ENCODE measurements at places on chromosomes 7 and 10. TPM values are rescaled to one million over a fixed set of nuclear protein-coding genes. Genes with fewer than 3 reads are reported as not detected.
A peak's percentile ranks its signal among the peaks of the same experiment; 100 is the strongest.

The PPP1R17 gene
- total RNA-seq: not detected

The GRID1 gene
- 1.1 TPM for total RNA-seq

The TEX36 gene
- 0.26 TPM for total RNA-seq

The SLC29A3 gene
- total RNA-seq: 13.4 TPM

The EPHA1 gene
- 11.6 TPM for total RNA-seq

The SDHAF3 gene
- total RNA-seq: 18.8 TPM

The SGCE gene
- 49.9 TPM for total RNA-seq

The EEF1AKMT2 gene
- total RNA-seq: 15.5 TPM

The HPSE2 gene
- total RNA-seq: 0.99 TPM

The INA gene
- 0.08 TPM for total RNA-seq

The GPR26 gene
- total RNA-seq: not detected

The PRLHR gene
- total RNA-seq: not detected

The PRRT4 gene
- 0.85 TPM for total RNA-seq

The WDR86 gene
- 0.85 TPM for total RNA-seq

- no peak overlapping the region for H3K4me3 ChIP-seq
- H3K27ac ChIP-seq: peak overlapping the region; percentile 44
- DNase-seq: no peak
Measured at GRCh38 chr10:132574783-132575319, 37.3 kb downstream of the INPP5A start.

DNA sequence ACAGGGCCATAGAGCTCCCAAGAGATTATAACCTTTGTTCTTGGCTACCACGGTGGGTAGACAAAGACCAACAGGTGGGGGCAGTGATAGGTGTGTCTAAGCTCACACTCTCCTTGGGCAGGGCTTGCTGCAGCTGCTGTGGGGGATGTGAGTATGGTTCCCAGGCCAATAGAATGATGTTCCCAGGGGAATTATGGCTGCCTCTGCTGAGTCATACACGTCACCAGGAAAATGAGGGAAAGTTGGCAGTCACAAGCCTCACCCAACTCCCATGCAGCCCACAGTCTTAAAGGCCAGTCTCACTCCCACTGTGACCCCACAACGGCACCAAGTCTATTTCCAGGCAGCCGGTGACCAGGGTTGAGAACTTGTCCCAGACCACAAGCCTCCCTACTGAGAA lies 453.4 kb upstream of the PODXL start:
- H3K4me1 ChIP-seq: no peaks in the 10 kb centered on the region
- H3K27me3 ChIP-seq: no peaks in the 10 kb centered on the region
- H3K36me3 ChIP-seq: no peaks in the 10 kb centered on the region
- DNase-seq: no peak
- no peak overlapping the region for H3K27ac ChIP-seq

- no peaks in the 10 kb centered on the region for H3K4me1 ChIP-seq
- H3K36me3 ChIP-seq: no peaks in the 10 kb centered on the region
- no peaks in the 10 kb centered on the region for H3K27me3 ChIP-seq
- DNase-seq: no peak
Measured at GRCh38 chr7:121041516-121042148, 53.1 kb downstream of the CPED1 start.

- no peak overlapping the region for H3K4me3 ChIP-seq
- no peaks in the 10 kb centered on the region for H3K36me3 ChIP-seq
- H3K27ac ChIP-seq: no peak overlapping the region
- no peak for DNase-seq
Measured at GRCh38 chr10:7686351-7687171, 16.6 kb upstream of the ITIH2 start.

DNA sequence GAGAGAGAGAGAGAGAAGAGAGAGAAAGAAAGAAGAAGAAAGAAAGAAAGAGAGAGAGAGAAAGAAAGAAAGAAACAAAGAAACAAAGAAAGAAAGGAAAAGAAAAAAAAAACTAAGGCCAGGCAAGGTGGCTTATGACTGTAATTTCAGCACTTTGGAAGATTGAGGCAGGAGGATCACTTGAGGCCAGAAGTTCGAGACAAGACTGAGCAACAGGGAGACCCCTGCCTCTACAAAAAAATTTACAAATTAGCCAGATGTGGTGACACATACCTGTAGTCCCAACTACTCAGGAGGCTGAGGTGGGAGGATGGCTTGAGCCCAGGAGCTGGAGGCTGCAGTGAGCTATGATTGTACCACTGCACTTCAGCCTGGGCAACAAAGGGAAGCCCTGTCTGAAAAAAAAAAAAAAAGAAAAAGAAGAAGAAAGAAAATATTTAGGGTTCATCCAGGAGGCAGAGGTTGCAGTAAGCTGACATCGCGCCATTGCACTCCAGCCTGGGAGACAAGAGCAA lies 2.8 kb downstream of the SERPINE1 start:
- no peak for DNase-seq
- H3K27ac ChIP-seq: no peak overlapping the region
- peaks cover 9% of the 10 kb centered on the region for H3K4me1 ChIP-seq
- H3K36me3 ChIP-seq: no peaks in the 10 kb centered on the region
- H3K27me3 ChIP-seq: peaks cover 33% of the 10 kb centered on the region

- DNase-seq: no peak
- no peak overlapping the region for H3K4me3 ChIP-seq
- H3K27me3 ChIP-seq: no peaks in the 10 kb centered on the region
Measured at GRCh38 chr10:106083572-106083971, 1080.9 kb downstream of the SORCS1 start.

GRCh38 chr7:102073931-102074880 lies 212.5 kb upstream of the SH2B2 start:
- H3K36me3 ChIP-seq: no peaks in the 10 kb centered on the region
- H3K4me1 ChIP-seq: no peaks in the 10 kb centered on the region
- H3K4me3 ChIP-seq: no peak overlapping the region
- no peak overlapping the region for H3K27ac ChIP-seq

GRCh38 chr7:8536431-8536830 lies 103.0 kb downstream of the NXPH1 start:
- H3K4me1 ChIP-seq: no peaks in the 10 kb centered on the region
- DNase-seq: no peak
- H3K27ac ChIP-seq: no peak overlapping the region
- no peaks in the 10 kb centered on the region for H3K27me3 ChIP-seq
- H3K4me3 ChIP-seq: no peak overlapping the region

DNA sequence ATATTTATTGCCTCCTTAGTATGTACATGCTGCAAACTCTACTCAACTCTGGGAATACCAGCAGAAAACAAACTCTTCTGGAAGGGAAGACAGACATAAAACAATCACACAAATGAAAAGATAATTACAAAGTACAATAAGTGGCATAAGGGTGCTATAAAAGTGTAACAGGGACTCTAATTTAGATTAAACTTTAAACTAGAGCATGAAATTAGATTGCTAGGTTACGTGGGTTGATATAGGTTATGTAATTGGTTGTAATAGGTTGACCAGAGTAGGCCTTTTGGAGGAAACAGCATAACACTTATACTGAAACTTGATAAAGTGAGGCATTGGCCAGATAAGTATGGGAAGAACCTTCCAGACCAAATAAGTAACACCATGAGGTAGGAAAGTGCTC lies 26.2 kb upstream of the DKK1 start:
- H3K27me3 ChIP-seq: no peaks in the 10 kb centered on the region
- H3K4me1 ChIP-seq: no peaks in the 10 kb centered on the region
- no peak overlapping the region for H3K4me3 ChIP-seq
- no peak overlapping the region for H3K27ac ChIP-seq
- H3K36me3 ChIP-seq: no peaks in the 10 kb centered on the region
- DNase-seq: no peak

- DNase-seq: no peak
- no peak overlapping the region for H3K4me3 ChIP-seq
- H3K36me3 ChIP-seq: no peaks in the 10 kb centered on the region
- H3K4me1 ChIP-seq: no peaks in the 10 kb centered on the region
Measured at GRCh38 chr7:72161534-72161933, 250.6 kb downstream of the CALN1 start.

DNA sequence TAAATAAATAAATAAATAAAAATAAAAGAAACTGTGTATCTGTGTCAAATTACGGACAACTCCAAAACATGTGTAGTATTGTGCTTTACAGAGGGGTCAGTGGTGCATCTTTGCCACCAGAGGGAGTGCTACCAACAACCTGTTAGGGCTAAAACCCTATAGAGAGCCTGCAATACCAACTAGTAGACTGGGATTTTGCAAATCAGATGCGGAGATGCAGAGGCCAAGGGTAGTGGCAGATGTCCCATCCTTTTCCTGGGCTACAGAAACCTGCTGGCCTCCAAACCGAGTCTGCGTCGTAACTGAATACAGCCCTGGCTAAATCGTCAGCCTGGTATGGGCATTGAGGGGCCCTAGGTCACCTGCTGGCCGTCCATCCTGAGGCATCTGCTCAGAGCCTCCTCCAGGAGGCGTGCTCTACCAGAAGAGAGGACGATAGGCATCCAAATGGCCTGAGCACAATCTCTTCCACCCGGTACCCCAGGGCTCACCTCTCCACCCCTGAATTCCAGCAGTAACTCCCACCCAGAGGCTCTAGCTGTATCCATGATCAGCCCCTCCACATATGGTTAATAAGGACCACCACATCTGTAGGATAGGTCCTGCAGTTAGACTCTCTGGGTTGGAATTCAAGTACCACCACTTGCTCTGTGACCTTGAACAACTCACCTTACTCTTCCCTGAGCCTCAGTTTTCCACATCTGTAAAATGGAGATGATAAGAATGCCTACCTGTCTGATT lies 6.2 kb upstream of the RRP12 start:
- H3K4me1 ChIP-seq: no peaks in the 10 kb centered on the region
- no peak overlapping the region for H3K4me3 ChIP-seq
- no peaks in the 10 kb centered on the region for H3K27me3 ChIP-seq
- peak; percentile 74 for DNase-seq

- no peaks in the 10 kb centered on the region for H3K27me3 ChIP-seq
- no peak for DNase-seq
- H3K4me3 ChIP-seq: no peak overlapping the region
- no peaks in the 10 kb centered on the region for H3K36me3 ChIP-seq
- H3K4me1 ChIP-seq: no peaks in the 10 kb centered on the region
Measured at GRCh38 chr10:84294766-84295447, 33.5 kb upstream of the CCSER2 start.

- peak overlapping the region; percentile 37 for H3K27ac ChIP-seq
- H3K4me1 ChIP-seq: no peaks in the 10 kb centered on the region
- H3K27me3 ChIP-seq: no peaks in the 10 kb centered on the region
- H3K36me3 ChIP-seq: no peaks in the 10 kb centered on the region
- no peak overlapping the region for H3K4me3 ChIP-seq
Measured at GRCh38 chr7:31082447-31082846, 30.3 kb downstream of the ADCYAP1R1 start.

- no peaks in the 10 kb centered on the region for H3K36me3 ChIP-seq
- H3K27me3 ChIP-seq: no peaks in the 10 kb centered on the region
- H3K4me1 ChIP-seq: peaks cover 6% of the 10 kb centered on the region
- no peak overlapping the region for H3K4me3 ChIP-seq
Measured at GRCh38 chr7:18508443-18509427, 13.2 kb downstream of the HDAC9 start.

GRCh38 chr10:86840498-86840897 lies 84.1 kb downstream of the BMPR1A start:
- H3K36me3 ChIP-seq: no peaks in the 10 kb centered on the region
- no peak overlapping the region for H3K27ac ChIP-seq
- no peak overlapping the region for H3K4me3 ChIP-seq
- no peaks in the 10 kb centered on the region for H3K4me1 ChIP-seq
- DNase-seq: no peak

GRCh38 chr7:154720016-154720415 lies 282.9 kb downstream of the PAXIP1 start:
- DNase-seq: no peak
- H3K36me3 ChIP-seq: no peaks in the 10 kb centered on the region
- no peaks in the 10 kb centered on the region for H3K4me1 ChIP-seq
- no peak overlapping the region for H3K4me3 ChIP-seq
- H3K27me3 ChIP-seq: no peaks in the 10 kb centered on the region

DNA sequence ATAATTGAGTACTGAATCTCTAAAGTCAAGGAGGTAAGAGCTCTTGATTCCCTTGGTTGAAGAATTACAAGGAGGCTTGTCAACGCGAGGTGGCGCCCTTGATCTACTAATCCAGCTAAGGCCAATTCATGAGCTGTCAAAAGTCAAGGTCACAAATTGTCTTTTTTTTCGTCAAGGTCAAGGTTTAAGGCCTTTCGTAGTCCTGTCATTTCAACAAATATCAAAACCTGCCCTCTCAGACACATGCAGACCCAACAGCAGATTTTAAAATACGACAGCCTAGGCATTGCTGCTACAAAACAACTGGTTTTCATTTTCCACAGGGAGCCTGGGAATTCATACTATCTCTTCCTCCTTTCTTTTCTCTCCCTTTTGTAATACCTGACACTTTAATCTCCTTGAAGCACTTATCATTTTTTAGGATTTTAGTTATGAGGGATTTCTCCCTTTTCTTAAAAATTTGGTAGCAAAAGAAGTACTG lies 3.6 kb downstream of the HOXA13 start:
- no peak overlapping the region for H3K4me3 ChIP-seq
- H3K4me1 ChIP-seq: peaks cover 11% of the 10 kb centered on the region
- DNase-seq: peak; percentile 85
- peaks cover 98% of the 10 kb centered on the region for H3K27me3 ChIP-seq
- H3K27ac ChIP-seq: no peak overlapping the region

DNA sequence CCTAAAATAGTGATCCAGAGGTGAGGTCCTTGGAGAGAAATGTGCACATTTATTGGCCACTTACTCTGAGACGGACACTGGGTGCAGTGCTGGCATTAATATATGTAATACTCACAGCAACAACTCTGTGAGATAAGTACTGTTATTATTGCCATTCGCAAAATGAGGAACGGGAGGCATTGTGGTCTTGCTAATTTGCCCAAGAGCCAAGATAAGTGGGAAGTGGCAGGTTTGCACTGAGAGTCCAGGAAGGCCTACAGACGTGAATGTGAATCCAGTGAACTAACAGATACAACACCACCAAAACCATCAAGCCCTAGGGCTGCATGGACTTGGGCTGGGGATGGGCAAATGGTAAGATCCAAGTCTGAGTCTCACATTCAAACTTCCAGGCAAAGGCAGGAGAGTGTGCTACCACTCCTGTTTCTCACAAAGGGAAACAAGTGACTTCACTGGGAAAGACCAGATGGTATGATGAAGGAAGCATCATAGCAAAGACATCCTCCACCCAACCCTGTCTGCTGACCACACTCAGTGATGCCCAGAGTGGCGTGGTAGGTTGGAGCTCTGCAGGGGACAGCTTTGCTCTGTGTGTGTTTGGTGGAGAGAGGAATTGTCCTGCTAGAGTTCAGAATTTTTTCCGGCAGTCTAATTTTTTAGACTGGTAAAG lies 19.2 kb downstream of the TMEM273 start:
- peaks cover 21% of the 10 kb centered on the region for H3K4me1 ChIP-seq
- no peaks in the 10 kb centered on the region for H3K27me3 ChIP-seq
- no peak overlapping the region for H3K4me3 ChIP-seq
- no peaks in the 10 kb centered on the region for H3K36me3 ChIP-seq
- DNase-seq: no peak

GRCh38 chr10:113087165-113088029 lies 137.3 kb downstream of the TCF7L2 start:
- no peak for DNase-seq
- H3K4me1 ChIP-seq: peaks cover 37% of the 10 kb centered on the region
- no peak overlapping the region for H3K4me3 ChIP-seq
- H3K36me3 ChIP-seq: no peaks in the 10 kb centered on the region

Data from left lung (tissue), 14 donors.